NCI-H774 (cell line): ENCODE measurements at places on chromosomes 1 and 21.

DNA sequence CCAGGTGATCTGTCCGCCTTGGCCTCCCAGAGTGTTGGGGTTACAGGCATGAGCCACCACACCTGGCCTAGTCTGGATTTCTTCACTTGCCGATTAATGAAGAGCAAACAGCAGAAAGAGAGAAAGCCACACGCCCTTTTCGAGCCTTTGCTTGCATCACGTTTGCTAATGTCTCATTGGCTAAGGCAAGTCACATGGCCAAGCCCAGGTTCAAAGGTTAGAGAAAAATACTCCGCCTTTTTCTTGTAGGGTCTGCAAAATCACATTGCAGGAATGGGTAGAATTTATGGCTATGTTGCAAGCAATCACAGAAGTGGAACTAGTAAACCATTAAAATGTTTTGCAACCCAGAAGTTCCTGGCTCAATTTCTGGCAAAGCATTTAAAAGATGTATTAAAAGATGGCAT is 26.8 kb upstream of the BACH1 start:
- DNase-seq = no peak

- DNase-seq = no peak
Measured at GRCh38 chr1:170765279-170765678, 101.3 kb downstream of the PRRX1 start.

GRCh38 chr1:80251591-80251990 is 1245.1 kb upstream of the ADGRL4 start:
- no peak for DNase-seq

DNA sequence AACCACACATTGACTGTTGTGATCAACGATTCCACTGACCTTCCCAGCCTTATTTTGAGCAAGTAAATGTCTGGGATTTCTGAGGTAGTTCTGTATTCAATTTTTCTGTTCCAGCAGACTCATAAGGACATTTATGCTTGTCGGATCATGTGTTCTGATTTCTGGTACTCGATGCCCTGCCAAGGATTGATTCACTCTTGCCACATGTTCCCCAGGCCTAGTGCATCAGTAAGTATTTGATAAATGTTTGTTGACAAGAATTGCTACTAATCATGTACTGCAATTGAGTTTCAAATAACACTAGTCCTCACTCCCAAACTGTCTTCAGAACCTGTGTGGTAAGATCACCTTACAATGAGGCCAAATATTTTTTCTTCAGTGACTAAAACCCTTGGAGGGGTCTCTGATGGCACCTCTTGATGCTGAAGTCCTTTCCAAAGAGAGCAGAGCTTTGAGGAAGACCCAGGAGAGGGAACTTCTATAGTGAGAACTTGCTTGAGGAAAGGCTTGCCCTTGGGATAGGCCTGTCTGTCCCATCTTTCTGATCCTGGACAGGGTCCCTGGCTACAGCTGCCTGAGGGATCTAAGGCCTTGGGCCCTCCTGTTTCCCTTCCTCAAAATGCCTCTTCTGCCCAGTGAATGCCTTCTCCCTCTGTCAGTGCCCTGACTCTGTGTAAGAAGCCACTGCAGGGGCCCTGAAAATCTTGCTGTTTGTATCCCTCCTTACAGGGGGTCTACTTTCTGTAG is 115.8 kb upstream of the FAM78B start:
- DNase-seq = no peak

GRCh38 chr21:45067462-45068285 is 6.7 kb upstream of the ADARB1 start:
- DNase-seq = no peak

GRCh38 chr1:115530407-115530806 is 111.4 kb upstream of the VANGL1 start:
- DNase-seq = no peak

DNA sequence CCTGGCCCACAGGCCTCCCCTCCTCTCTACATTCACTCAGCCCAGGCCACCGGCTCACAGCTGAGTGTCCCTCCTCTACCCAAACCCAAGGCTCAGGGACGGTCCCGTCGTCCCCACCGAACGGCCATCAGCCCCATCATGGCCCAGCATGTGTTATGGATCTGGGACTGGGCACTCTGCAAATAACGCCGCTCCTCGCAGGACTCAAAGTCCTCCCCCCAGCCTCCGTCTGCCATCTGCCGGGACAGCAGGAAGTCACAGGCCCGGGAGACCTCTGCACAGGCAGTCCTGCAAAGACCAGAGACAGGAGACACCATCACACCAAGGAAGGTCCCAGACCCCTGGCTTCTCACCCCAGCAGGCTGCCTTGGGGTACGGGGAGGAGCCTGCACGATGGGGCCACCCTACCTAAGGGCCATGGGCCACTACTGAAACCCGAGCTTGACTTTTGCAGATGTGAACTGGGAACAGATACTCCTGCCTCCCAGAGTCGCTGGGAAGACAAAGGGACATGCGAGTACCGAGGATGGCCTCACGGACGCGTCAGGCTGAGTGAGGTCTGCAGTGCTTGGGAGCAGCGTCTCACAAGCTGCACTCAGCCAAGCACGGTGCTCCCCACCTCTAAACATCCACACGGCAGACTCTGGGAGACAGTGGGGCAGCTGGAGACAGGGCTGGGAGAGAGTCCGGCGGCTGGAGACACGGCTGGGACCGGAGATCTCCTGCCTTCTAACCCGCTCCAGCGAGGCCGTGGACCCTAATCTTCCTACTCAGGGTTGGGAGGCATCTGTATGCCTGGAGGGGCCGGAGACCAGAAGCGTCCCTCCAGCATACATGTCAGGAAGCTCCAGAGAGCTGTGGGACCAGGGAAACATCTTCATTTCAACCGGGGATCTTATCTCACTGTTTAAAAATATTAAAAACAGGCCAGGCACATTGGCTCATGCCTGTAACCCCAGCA is 10.4 kb upstream of the SPATC1L start:
- no peak for DNase-seq

DNA sequence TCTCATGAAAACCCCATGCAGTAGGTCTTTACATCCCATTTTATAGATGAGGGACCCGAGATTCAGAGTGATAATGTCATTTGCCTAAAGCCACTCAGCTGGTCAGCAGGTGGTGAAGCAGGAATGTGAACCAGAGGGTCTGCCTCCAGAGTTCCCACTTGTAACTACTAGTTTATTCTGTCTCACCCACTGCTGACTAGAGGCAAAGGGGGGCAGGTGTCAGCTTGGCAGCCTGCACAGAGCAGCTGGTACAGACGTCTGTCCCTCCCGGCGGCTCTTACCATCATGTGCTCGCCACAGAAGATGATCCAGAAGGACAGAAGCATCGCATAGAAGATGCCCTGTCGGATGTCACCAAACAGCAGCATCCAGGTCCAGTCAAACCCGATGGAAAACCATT is 82.4 kb downstream of the WLS start:
- no peak for DNase-seq

GRCh38 chr21:36908260-36908908 is 58.1 kb downstream of the HLCS start:
- no peak for DNase-seq

DNA sequence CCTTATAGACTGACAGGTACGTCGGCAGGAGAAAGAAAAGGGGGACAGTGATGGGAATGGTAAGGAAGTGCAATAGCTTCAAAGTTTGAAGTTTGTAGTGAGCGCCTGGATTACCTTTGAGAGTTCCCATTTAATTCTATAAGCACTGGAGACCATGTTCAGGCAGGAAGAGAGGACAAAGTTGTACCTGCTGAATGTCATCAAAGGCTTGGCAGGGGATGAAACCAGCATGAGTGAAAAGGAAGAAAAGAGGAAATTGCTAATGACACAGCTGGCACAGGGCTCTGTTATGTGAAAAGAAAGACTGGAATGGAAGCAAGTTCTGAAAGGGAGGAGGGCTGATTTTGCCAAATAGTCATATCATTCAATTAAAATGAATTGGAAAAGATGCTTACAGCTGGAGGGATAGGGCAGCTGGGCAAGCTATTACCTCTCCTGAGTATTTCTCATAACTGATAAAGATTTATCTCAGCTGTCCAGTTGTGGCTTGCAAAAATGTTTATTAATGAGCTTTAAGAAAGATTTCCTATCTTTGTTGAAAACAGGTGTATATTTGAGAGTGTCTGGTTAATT is 109.2 kb downstream of the HMCN1 start:
- DNase-seq = no peak

GRCh38 chr1:87176087-87176486 is 152.6 kb upstream of the LMO4 start:
- no peak for DNase-seq
